Right renal cortex interstitium (tissue), 3 donors: ENCODE measurements at places on chromosomes 12 and 14.
A peak's percentile ranks its signal among the peaks of the same experiment; 100 is the strongest.

DNA sequence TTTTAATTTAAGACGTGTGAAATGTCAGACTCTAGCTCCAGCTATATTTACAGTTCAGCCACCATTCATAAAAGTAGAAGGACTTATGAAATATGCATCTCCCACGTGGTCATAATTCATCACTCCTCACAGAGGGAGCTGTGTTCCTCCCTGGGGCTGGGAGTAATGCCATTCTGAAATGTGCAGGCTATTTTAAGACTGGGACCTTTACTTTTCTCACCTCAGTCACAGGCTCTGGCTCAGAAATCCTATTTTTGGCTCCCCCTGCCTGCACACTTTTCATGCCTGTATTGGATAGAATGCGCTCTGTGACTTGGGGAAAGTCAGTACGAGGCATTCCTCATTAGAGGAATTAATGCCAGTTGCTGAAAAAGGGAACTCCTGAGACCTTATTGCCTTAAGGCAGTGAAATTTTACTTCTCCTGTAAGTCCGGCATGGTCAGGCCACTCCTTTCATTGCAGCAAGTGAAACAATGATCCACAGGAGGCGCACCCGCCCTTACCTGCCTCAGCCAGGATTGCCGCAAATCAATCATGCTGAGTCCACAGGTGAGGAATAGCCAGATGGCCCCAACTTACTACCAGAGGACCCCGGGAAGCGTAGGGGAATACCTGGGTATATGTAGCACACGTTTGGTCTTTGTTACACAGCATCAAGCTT, 1133.2 kb upstream of the TMEM132C start:
- DNase-seq, result no peak

GRCh38 chr12:64181430-64182291, 40.4 kb downstream of the KICS2 start:
- peak; percentile 45 for DNase-seq

- DNase-seq, result no peak
Measured at GRCh38 chr14:74246542-74246941, 7.3 kb downstream of the VSX2 start.

DNA sequence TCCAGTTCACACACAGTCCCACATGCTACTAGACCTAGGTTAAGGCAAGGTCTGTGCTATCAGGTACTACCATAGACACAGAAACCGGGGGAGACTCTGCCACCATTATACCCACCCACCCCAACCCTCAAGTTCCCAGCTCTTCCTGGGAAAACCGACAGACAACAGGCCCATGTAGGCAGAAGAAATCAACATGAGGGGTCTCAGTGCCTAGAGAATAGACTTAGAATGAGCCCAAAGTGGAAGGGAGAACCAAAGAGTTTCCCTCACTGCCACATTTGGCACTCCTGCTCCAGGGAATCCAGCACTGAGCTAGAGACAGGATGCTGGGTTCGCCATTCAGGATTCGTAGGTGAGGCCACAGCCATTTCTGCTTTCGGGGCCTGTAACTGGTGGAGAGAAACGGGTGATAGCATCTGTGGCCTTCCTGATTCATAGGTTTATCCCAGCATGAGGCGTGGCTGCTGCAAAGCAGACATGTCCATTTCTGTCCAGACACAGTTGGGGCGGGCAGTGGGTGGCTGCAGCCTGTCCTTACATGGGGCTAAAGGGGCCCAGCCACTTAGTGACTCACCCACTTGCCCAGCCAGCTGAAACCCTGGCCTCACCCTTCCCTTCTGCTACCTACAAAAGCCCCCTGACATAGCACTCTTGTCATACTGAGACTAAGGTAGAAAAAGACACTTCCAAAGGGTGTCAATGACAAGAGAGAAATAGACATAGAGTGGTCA, 69.4 kb downstream of the IRF2BPL start:
- no peak for DNase-seq

GRCh38 chr14:63174760-63175191, 29.5 kb upstream of the RHOJ start:
- peak; percentile 13 for DNase-seq

DNA sequence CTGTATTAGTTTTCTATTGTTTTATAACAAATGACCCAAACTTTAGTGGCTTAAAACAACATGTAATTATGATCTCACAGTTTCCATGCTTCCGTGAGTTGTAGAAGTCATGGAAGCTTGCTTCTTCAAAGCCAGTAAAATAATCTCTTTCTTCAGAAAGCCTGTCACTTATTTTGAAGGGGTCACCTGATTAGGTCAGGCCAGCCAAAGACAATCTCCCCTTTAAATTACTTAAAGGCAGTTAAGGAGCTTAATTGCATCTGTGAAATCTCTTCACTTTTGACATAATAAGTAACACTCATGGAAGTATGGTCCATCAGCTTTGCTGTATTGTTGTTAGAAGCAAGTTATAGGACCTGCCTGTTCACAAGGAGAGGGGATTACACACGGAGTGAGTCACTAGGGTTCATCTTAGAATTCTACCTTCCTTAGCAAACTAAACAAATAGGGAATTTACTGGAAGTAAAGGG, 89.8 kb downstream of the FAR2 start:
- DNase-seq, result no peak

DNA sequence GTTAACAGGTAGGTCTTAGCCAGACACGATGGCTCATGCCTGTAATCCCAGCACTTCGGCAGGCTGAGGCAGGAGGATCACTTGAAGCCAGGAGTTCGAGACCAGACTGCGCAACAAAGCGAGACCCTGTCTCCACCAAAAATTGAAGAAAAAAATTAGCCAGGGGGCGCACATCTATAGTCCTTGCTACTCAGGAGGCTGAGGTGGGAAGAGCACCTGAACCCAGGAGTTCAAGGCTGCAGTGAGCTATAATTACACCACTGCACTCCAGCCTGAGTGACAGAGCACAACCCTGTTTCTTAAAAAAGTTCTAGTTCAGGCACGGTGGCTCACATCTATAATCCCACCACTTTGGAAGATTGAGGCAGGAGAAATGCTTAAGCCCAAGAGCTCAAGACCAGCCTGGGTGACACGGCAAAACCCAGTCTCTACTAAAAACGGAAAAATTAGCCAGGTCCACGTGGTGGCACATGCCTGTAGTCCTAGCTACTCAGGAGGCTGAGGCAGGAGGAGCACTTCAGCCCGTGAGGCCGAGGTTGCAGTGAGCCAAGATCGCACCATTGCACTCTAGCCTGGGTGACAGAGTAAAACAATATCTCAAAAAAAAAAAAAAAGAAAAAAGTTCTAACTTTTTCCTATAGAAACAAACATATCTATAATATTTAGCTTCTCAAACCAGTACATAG, 9.1 kb downstream of the BAZ1A start:
- no peak for DNase-seq

GRCh38 chr12:12121061-12121460, 50.3 kb downstream of the BCL2L14 start:
- DNase-seq, result no peak

- DNase-seq, result no peak
Measured at GRCh38 chr12:127355061-127355841, 911.7 kb upstream of the TMEM132C start.

DNA sequence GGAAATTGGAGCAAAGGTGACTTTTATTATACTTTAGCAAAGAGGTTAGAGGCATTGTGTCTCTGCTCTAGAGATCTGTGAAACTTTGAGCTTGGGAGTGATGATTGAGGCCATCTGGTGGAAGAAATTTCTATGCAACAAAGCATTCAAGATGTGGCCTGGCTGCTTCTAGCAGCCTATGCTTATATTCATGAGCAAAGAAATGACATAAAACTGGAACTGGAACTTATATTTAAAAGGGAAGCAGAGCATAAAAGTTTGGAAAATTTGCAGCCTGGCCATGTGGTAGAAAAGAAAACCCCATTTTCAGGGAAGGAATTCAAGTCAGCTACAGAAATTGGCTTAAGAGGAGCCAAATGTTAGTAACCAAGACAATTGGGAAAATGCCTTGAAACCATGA, 70.4 kb downstream of the SDR9C7 start:
- no peak for DNase-seq

DNA sequence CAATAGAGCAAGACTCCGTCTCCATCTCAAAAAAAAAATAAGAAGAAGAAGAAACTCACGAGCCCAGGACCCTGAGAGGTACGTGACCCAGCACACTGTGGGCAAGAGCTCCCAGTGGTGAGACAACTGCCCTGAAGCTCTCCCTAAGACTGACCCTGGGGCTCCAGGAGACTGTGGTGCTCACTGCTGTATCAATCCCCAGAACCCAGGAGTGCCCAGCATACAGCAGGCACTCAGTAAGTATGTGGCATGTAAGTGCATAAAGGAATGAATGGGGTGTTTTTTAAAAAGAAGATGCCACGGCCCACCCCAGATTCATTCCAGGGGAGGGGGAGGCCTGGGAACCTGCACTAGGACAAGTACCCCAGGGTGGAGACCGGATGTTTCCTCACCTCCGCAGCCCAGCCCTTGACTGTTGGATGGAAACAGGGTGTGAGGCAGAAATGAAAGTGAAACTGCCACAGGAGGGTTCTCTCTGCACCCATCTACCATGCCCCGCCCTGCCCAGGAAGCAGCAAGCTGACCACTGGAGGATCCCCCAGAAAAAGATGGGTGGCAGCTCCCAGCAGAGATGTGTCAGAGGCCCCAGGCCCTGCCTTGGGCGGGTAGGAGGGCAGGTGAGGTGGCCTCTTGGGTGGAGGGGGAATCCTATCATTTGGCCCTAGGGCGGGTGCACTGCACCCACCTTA, 12.2 kb downstream of the ITPK1 start:
- no peak for DNase-seq

- DNase-seq, result no peak
Measured at GRCh38 chr14:76169776-76170175, 18.1 kb downstream of the GPATCH2L start.

DNA sequence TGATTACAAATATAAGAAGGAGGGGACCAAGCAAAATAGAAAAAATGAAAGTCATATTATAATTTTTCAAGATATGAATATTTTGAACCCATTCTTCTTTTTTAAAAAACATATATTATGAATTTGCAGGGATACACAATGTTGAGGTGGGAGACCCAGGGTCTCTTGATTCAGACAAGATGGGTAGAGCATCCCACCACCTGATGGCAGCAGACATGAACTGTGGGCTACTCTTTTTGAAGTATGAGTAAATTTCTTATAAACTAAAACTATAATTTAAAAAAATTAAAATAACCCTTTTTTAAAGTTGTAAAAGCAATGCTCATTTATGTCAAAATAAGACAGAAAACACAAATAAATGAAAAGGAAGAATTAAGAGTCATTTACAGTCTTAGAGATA, 202.7 kb upstream of the PRICKLE1 start:
- DNase-seq, result no peak

DNA sequence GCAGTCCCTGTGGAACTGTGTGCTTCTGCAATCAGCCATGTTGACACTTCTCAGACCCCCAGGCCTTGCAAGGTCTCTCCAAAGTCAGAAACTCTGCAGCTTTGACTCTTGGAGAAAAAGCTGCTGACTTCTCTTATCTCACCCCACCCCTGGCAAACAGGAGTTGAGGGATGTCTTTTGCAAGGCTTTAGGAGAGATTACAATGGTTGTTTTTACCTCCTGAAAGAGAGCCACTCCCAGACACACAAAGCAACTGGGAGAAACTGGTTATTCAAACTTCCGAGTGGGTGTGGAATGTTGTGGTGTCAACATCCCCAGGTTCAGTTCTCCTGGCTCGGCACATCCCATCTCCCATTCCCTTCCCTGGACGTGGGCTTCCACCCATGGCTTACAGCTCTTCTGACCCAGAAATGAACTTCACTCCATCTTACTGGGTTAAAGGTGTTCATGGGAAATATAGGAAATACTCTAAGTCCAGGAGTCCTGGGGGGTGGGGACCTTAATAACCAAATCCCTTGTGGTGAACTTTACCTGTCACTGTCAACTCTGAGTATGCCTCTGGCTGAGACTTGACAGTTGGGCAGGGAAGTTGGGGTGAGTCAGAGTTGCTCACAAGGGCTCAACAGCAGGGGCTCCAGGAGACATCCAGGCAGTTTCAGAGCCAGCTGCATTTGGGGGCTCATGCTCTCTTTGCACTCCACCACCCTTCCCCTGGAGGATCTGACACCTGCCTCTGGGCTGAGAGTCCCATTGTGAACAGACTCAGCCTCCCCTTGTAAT, 41.9 kb downstream of the CCDC177 start:
- no peak for DNase-seq

- DNase-seq, result no peak
Measured at GRCh38 chr14:98594156-98594555, 677.8 kb downstream of the BCL11B start.

- no peak for DNase-seq
Measured at GRCh38 chr12:97616946-97617345, 154.3 kb downstream of the RMST start.

GRCh38 chr12:3119756-3120601, 42.8 kb downstream of the TSPAN9 start:
- DNase-seq, result peak; percentile 67
